ENCODE measurements at places on chromosomes 1 and 21.

GRCh38 chr1:174794861-174795260 lies 204.9 kb upstream of the CACYBP start:
- no peak for DNase-seq

- no peak for DNase-seq
Observed at GRCh38 chr1:154499446-154499845, 2.6 kb upstream of the TDRD10 start.

GRCh38 chr1:243349128-243349527 lies 93.3 kb downstream of the SDCCAG8 start:
- DNase-seq = no peak

- no peak for DNase-seq
Observed at GRCh38 chr1:175742790-175743459, 470 bp downstream of the TNR start.

- DNase-seq = no peak
Observed at GRCh38 chr1:56169856-56170255, 409.5 kb downstream of the PLPP3 start.

GRCh38 chr1:243421784-243422183 lies 165.9 kb downstream of the SDCCAG8 start:
- no peak for DNase-seq

DNA sequence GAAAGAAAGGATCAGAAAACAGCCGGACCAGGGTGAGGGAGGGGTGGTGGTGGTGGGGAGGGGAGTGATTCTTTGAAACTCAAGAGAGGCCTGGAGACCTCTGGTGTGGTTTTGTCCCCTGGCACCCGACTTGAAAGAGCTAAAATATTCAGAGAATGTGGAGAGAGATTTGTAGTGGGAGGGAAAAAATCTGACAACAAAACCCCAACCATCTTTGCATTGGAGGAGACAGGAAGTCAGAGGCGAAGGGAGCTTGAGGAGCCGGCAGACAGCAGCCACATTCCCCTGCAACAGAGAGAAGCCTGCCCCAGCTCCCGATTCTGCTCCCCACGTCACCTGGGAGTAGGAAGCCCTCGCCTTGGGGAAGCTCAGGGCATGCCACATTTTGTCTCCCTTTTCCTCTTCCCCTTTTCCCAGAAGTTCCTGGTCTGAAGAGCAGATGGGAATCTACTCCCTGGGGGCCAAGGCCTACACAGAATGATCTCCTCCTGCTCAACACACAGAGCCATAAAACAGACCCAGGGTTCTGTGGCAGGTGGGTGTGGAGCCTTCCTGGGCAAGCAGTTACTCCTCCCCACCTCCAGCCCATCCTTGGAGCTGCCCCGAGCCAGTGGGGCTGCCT lies 84.9 kb downstream of the ITPKB start:
- no peak for DNase-seq

DNA sequence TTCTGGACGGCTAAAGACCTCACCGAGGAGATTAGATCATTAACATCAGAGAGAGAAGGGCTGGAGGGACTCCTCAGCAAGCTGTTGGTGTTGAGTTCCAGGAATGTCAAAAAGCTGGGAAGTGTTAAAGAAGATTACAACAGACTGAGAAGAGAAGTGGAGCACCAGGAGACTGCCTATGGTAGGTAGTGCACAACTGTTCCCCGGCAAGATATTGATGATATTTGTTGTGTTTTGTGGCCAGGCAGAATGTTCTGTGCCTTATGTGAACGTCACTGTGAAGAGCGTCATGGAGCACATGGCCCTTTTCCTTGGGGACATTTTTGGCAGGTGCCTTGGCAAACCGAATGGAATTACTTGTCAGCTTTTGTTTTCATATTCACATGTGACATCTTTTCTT lies 191.7 kb downstream of the DISC1 start:
- no peak for DNase-seq

- no peak for DNase-seq
Observed at GRCh38 chr1:33225586-33225985, 30.7 kb upstream of the ZNF362 start.

- no peak for DNase-seq
Observed at GRCh38 chr1:203763505-203763904, 1.5 kb upstream of the LAX1 start.

DNA sequence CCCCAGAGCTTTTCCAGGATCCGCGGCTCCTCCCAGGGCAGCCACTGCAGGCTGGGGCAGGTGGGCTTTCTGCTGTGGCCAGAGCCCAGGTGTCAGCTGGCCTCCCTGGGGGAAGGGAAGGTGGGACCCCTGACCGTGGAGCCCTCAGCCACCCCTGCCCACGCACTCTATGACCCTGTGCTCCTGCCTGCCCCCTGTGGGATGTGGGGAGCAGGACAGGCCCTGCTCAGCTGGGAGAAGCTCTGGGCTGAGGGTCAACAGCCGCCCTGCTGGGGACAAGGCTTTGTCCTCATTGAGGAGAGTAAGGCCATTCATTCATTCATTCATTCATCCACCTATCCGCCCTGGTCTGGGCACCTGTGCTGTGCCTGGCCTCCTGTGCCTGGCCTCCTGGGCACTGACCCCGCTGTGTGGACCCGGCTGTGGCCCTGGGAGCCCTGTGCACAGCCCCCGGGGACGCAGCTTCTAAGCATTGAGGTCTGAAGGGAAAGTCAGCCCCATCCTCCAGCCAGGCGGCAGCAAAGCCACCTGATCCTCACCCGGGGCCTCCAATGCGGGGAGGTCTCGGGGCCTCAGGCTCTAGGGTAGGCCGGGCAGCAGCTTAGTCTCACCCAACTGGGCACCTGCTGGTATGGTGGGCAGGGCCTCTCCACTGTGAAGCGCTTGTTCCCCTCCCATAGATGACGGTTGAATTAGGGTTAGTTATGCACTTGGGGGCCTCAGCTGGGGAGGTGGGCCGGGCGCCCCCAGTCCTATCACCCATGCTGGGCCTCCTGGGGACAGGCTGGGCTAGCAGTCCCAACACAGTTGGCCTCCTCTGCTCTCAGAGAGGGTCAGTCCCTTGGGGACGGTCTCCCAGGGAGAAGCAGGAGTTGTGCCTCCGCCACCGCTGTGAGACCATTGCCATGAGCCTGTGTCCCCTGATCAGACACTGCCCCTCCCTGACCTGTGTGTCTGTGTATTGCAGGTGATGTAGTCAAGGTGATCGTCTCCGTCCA lies 6.0 kb downstream of the TNFRSF14 start:
- no peak for DNase-seq

DNA sequence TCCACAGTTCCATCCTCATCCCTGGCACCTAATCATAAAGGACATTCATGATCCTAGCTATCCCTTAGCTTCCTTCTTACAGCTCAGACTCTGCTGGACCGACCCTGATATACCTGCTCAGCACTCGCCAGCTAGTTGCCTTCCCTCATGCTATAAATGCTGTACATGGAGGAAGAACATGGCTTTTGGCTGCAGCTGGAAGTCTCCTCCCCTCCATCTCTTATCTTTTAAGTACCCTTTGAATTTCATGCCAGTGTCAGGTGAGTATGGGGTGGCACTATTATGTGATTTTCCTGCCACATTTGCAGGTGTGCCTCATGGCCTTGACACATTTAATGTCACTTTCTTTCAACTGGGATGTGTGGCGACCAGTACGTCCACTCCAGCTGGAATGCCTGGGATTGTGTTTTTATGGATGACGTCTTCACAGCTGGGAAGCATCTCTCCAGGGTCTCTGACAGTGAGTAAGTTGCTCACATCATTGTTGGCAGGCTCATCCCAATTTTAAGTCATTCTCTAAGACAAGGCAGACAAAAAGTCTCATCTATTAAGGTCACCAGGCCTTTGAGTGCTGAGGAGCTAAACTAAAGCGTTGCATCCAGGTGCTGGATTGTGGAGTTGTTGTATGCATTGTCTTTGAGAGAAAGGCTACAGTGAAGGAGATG lies 43.4 kb downstream of the RUNX1 start:
- no peak for DNase-seq

DNA sequence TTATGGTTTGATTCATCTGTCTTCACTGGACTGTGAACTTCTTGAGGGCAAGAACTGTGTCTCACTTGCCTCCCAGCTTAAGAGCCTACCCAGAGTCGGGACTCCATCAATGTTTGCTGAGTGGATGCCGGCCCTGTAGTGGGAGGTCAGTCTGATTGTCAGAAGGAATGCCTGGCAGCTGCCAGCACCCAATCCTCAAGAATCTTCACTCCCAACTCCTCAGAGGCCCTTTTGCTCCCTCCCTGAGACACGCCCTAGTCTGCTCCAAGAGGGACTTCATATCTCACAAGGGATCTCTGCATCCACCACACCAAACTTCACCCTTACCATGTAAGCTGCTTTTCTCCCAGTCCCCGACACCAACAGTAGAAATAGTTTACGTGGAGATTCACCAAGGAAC lies 15.2 kb upstream of the KDM4A start:
- DNase-seq = no peak

GRCh38 chr1:17856496-17857108 lies 101.5 kb downstream of the ACTL8 start:
- DNase-seq = no peak

DNA sequence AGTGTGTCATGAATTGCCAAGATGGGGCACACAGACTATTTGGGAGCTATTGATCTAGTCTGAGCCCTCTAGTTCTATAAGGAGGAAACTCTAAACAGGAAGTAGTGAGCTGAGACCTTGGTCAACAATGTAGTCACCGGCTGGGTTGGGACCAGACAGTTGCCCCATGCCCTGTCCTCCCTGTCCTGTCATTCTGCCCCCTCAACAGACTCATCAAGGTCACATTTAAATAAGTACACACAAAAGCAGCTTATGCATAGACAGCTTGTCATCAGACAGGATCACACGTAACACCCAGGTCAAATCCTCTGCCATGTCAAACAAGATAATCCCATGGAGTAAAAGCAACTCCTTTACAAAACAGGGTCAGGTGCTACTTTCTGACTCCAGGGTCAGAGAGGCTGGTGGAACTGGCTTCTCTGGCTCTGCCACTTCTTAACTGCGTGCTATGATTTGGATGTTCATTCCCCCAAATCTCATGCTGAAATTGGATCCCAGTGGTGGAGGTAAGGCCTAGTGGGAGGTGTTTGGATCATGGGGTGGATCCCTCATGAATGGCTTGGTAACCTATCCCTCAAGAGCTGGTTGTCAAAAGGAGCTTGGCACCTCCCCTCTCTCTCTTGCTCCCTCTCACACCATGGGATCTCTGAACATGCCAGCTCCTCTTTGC lies 128.9 kb downstream of the HIVEP3 start:
- no peak for DNase-seq

- no peak for DNase-seq
Observed at GRCh38 chr1:81797701-81798100, 3.0 kb upstream of the ADGRL2 start.

- DNase-seq = no peak
Observed at GRCh38 chr1:102615896-102616295, 492.4 kb downstream of the COL11A1 start.

GRCh38 chr1:110544753-110545152 lies 25.8 kb upstream of the KCNA10 start:
- DNase-seq = no peak

- no peak for DNase-seq
Observed at GRCh38 chr1:31574749-31575368, 1.5 kb upstream of the TINAGL1 start.

- no peak for DNase-seq
Observed at GRCh38 chr1:58155418-58156123, 391.0 kb downstream of the OMA1 start.

GRCh38 chr1:21847223-21848205 lies 35.4 kb downstream of the LDLRAD2 start:
- no peak for DNase-seq

- no peak for DNase-seq
Observed at GRCh38 chr1:31625561-31626222, 8.2 kb downstream of the HCRTR1 start.

GRCh38 chr21:45848805-45849204 lies 132.8 kb upstream of the COL6A1 start:
- DNase-seq = no peak

DNA sequence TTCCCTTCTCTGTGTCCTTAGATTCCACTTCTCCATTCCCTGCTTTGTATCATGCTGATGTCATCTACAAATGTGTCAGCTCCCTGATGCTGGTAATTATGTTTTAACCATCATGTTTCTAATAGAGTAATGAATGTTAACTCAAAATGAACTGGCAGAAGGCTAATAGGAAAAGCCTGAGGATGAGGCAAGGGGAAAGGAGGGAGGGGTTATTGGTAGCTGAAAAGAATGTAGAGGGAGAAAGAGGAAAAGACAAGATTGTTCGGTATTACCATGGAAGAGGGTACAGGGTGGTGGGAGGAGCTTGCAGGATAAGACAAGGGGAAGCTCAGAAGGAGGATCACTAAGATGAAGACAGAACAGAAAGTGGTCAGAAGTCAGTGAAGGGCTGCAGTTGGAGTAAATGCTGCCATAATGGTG lies 150.9 kb downstream of the ZC3H11B start:
- DNase-seq = no peak

GRCh38 chr1:51268634-51269033 lies 32.6 kb downstream of the RNF11 start:
- DNase-seq = no peak

- DNase-seq = no peak
Observed at GRCh38 chr1:221855156-221855555, 113.3 kb upstream of the DUSP10 start.

GRCh38 chr1:110916669-110917306 lies 43.8 kb downstream of the CD53 start:
- DNase-seq = no peak

DNA sequence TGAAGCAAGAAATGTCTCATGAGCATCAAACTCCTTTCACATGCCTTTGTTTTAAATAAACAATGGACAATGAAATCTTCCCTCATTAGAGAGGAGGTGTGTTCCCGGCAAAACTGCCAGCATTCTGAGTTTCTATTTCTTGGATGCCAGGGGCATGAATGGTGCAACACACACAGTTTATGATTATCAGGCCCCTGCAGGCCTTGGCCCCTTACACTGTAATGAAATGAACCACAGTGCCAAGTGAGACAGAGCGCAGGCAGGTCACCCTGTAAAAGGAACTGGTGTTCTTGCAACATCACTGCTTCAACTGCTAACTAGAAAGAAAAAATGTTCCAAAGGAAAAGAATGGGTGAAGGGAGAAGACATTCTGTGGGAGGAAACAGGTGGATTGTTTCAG lies 3.8 kb upstream of the PIGC start:
- no peak for DNase-seq

DNA sequence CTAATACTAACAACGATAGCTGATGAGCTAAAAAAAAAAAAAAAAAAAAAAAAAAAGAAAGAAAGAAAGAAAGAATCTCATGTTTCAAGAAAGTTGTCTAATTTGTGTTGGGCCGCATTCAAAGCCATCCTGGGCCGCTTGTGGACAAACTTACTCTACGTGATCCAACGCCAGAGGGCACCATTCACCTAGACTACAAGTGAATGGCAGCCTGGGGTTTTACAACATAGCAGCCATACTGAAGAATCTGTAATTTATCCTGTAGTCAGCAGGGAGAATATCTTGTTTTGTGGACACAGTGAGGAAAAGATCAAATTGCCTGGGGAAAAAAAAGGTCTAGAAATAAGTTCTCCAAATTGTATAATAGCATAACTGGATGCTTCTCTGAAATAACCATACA lies 47.0 kb downstream of the CYP2J2 start:
- peak; percentile 57 for DNase-seq

GRCh38 chr1:30840904-30841598 lies 67.5 kb downstream of the SDC3 start:
- no peak for DNase-seq
